ENCODE measurements at places on chromosomes 3 and 15.

DNA sequence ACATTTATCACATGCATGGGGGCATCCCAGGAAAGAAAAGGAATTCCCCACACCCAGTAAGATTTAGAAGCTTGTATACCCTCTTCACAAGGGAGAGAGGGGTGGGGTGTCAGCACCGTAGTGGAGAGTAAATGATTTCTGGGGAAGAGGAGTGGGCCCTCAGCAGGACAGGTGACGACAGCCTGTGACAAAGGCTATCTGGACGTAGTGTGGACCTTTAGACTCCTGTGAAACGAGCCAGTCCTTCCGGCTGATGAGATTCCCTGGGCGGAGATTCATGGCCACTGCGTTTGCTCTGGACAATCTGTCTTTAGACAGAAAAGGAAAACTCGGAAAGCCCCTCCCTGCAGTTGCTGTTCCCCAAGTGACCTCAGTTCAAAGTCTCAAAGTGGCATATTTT, 1.7 kb upstream of the FAM3D start:
- DNase-seq: no peak

DNA sequence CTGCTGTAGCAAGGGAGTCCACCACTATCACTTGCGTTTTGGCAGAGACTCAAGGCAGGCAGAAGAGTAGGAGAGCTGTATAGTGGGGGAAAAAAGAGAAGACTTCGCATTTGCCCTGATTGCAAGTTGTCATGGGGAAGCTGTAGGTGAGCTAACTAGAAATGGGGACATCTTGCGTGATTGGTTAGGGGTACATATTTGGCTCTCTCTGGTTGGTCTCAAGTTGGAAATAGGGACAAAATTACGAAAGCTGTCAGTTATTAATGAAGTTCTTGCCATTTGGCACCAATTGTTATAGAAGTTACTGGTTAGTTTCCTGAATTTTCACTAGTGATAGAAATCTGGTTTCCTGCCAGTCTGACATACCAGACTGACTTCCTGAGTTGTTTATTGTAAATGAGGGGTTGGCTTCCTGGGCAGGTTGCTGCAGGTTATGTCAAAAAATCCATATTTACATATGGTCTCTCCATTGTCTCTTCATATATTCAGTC, 8.2 kb upstream of the SENP7 start:
- no peak for DNase-seq

GRCh38 chr3:79517766-79518413, 249.9 kb downstream of the ROBO1 start:
- no peak for DNase-seq

- no peak for DNase-seq
Measured at GRCh38 chr3:154310840-154311239, 13.4 kb downstream of the DHX36 start.

DNA sequence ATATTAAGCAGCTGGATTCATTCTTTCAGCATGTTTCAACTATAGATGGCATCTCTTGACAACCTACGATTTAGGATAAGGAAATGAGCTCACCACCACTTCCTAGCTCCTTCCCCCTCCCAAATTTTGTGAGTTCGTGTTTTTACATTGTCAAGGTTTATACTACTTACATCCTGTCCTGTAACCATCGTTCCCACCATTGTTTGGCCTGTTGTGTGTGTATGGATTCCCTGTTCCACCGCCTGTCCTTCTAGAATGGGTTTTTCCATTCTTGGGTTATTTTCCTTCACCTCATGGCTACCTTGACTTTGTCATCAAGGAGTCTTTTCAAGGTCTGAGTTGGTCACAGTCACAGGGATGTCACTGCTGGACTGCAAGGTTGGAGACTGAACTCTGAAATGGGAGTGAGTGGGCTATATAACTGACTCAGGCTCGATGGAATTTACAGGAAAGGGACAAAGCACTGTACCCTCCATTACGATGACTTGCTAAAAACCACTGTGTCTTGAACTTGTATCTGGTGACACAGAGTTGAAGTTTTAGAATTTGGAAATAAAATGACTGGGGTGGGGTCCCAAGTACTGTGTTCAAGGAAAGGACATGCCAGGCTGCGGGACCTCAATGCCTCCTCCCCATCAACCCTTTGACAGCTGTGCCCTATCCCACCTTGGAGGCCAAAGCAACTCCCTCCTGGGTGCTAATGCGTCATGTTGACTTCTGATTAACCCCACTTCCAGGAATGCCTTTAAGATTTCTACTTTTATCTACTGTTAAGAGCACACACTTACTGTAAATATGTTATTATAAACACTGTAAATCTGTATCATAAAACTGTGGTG, 66.8 kb upstream of the BLM start:
- DNase-seq: no peak

GRCh38 chr15:60901647-60902046, 327.5 kb downstream of the RORA start:
- DNase-seq: no peak

- DNase-seq: peak; percentile 42
Measured at GRCh38 chr3:136728473-136728872, 23.7 kb downstream of the STAG1 start.

- DNase-seq: no peak
Measured at GRCh38 chr3:101513419-101513986, 491 bp upstream of the SENP7 start.

GRCh38 chr15:67124111-67124510, 58.7 kb downstream of the SMAD3 start:
- DNase-seq: no peak

- no peak for DNase-seq
Measured at GRCh38 chr3:195738274-195739044, 17.7 kb downstream of the MUC20 start.

- no peak for DNase-seq
Measured at GRCh38 chr3:181941250-181941649, 229.5 kb downstream of the SOX2 start.

DNA sequence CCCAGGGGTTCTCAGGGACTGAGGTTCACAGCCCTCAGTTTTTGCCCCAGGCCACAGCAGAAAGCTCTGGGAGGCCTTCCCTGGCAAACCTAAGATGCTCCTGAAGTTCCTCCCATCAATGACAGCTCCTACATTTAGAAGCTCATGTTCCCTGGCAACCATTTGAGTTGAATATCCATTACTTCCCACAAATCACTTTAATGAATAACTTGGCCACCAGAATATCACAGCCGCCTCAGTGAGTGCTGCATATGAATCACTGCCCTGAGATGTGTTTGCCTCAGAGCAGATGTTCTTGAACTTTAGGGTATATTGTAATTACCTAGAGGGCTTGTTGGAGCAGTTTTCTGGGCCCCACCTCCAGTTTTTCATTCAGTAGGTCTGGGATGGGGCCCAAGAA, 27.4 kb downstream of the SLCO2A1 start:
- no peak for DNase-seq

- DNase-seq: no peak
Measured at GRCh38 chr3:184811663-184811998, 335 bp upstream of the VPS8 start.

GRCh38 chr15:66925721-66926120, 139.7 kb upstream of the SMAD3 start:
- no peak for DNase-seq

DNA sequence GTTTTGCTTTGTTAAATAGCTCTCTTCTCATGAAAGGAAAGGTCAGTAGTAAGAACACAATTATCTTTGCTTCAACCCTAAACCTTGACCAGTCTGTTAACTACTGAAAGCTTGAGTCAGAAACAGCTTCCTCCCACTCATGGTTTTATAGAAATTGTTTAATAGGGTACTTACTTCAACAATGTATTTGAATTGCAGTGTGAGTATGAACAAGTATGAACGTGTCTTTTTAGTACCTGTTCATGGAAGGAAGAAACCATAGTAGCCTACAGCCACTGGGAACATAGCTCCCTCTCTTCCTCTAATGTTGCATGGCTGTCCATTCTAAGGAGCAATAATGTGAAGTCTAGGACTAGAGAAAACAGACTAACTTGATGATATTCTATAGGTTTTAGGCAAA, 311.0 kb downstream of the MCTP2 start:
- no peak for DNase-seq

- DNase-seq: no peak
Measured at GRCh38 chr15:68983961-68984481, 30.5 kb upstream of the NOX5 start.

DNA sequence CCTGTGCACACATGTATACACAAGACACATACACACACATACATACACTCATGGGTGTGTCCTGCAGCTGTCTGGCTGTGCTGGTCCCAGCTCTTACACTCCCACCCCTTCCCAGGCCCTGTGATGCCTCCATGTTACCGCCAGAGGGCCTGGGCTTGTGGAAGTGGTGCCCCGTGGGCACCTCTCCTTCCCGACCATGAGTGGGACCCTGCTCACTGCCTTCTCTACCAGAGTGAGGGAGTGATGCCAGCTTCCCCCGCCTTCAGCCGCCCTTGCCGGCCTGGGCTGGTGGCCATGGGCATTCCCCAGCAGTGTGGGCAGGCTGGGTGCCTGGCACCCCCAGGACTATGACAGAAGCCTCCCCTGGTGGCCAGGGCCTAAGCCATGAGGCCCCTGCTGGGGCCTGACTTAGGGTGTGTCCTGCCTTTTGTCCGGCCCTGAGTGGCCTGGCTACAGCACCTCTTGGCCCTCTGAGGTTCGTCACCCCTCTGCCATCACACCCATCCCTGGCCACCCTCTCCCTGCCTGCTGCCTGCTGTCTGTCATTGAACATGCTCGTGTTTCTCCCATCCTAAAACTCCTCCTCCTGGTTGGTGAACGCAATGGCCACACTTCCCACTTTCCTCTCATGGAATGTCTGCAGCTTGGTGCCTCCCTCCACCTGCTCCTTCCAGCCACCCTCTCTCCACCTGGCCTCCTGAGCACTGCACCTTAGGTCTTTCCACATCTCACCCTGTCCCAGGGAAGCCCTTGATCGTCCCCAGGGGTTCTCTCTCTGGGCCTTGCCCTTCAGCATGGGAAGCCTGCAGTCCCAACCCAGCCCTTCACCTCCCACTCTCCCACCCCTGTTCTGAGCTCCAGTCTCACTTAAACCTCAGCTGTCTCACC, 14.6 kb downstream of the HDAC11 start:
- no peak for DNase-seq
